ENCODE measurements at places on chromosomes 5 and 9. TPM values are rescaled to one million over a fixed set of nuclear protein-coding genes. Genes with fewer than 3 reads are reported as not detected.

DNA sequence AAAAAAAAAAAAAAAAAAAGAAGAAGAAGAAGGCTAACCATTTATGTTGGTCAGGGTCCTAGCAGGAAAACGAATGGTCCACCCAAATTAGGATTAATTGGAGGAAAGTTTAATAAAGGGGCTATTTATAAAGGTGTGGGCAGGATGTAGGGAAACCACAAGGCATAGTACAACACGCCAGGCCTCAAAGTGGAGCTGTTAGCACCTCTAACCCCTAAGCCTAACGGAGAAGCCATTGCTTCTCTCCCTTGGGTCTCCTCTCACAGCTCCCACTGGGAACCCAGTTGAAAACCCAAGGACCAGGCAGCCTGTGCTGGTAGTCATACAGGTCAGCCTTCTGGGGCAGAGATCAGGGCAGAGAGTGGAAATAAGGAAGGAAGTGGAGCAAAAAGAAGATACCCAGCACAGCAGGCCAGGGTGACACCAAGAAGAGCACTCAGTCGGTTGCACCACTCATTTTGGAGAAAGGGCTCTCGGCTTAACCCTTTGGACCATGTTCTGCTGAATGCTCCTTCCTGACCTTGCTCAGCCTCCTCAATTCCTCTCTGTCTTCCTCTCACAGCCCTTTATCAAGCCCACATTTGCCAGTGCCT is 8.8 kb upstream of the GLIPR2 start:
- DNase-seq, result no peak

- no peak for DNase-seq
Observed at GRCh38 chr9:109737295-109737694, 42.7 kb upstream of the PALM2AKAP2 start.

PAM gene
- total RNA-seq, result 528 TPM

PTRH1 gene
- total RNA-seq, result 17.2 TPM

DNA sequence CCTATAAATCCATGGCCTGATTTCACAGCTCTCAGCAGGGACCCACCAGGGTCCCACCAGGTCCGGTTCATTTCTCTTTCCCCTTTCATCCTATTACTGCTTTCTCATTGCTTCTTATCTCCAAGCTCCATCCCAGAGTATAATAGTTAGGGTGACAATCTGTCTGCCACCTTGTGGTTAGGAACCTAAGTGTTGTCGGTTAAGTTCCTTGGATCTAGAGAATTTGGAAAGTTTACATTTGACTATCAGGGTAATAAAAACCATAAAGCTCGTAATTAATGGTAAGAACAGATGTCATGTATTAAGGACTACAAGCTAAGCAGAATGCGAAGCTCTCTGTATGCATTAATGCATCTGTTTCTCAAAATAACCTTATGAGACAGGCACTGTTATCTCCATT is 259.1 kb downstream of the SH3GL2 start:
- peak; percentile 25 for DNase-seq

- peak; percentile 31 for DNase-seq
Observed at GRCh38 chr9:114525513-114525912, 20.2 kb upstream of the WHRN start.

DNA sequence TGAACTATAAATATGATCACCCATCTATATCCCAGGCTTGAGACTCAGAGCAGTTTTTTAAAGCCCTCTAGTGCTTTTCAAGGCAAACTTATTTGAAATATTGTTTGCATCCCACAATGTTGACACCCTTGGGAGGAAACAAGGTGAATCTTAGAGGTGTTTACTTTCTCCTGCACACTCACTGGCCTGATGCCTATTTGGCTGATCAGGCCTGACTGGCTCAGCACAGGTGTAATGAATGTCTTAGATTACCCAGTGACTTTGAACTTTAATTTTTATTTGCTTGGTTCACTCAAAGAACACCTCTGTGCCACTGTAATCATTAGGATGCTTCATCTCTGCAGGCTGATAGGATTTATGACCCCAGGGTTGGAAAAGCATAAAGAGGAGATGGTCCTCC is 158.3 kb downstream of the KCTD16 start:
- no peak for DNase-seq

CARTPT gene
- not detected for total RNA-seq

DNA sequence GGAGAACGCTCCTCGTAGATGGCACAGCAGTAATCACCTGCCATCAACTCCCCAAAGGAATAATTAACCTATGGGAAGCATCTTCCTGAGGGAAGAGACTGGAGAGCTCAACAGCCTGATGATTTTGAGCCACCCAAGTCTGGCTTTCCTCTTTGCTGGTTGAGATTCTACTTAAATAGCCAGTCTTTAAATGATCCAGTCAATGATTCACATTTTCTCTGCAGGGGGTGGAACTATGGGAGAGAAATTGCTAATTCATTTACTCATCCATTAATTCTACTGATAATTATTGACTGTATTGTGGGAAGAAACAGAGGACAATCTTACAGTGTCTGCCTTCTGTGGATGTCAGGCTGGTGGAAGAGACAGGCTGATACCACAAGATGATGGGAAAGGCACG is 355.0 kb upstream of the PANK3 start:
- DNase-seq, result no peak

ZNF608 gene
- total RNA-seq, result 20.4 TPM

GRCh38 chr9:114226246-114227055 is 71.1 kb downstream of the COL27A1 start:
- no peak for DNase-seq

DNA sequence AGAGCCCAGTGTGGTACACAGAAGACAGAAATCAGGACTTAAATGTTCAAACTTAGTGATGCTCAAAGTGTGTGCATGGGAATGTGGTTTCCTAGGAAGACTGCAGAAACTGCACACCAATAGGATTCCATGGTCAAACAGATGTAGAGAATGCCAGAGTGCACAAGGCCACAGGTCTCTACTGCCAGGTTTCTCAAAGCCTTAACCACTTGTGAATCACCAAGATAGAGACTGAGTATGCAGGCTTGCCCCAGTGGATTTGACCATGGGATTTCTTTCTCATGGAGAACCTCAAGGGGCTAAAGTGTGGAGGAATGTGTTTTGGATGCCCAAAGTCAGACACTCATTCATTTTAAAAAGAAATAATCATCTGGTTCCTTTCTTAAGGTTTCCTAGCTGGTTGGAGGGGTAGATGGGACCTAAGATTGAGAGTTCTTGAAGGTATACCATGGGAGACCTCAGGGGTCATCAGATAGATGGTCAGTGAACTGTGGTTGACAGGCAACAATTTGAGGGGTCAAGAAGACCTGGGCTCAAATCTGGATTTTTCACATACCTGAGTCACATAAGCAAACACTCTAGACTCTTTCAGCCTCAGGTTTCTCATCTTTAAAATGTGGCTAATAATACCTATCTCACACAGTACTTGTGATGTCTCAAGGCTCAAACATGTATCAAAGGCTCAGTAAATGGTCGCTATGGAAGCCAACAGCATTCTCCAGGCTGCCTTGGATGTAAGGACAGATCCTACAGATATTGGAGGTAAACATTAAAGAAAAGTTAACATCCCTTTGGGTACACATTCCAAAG is 81.1 kb downstream of the BOD1 start:
- DNase-seq, result peak; percentile 59

CKMT2 gene
- total RNA-seq, result not detected

DNA sequence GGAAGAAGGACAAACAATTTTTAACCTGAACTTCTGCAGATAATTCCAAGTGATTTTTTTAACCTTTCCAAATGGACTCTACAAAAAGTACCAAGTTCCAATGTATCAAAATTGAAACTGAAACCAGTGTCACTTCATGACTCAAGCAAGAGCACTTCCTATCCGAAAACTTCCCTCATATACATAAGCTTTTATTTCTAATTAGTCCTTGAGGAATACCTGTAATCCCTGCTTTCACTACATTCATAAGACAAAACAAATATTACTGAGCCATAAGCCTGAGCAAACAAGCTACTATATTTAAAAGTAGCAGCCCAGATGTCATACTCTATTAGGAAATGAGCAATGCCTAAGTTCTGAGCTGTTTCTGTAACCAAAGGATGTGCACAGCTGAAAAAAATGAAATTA is 224.4 kb downstream of the EBF1 start:
- peak; percentile 68 for DNase-seq

- DNase-seq, result peak; percentile 88
Observed at GRCh38 chr5:78597068-78597973, 51.3 kb downstream of the LHFPL2 start.

DNA sequence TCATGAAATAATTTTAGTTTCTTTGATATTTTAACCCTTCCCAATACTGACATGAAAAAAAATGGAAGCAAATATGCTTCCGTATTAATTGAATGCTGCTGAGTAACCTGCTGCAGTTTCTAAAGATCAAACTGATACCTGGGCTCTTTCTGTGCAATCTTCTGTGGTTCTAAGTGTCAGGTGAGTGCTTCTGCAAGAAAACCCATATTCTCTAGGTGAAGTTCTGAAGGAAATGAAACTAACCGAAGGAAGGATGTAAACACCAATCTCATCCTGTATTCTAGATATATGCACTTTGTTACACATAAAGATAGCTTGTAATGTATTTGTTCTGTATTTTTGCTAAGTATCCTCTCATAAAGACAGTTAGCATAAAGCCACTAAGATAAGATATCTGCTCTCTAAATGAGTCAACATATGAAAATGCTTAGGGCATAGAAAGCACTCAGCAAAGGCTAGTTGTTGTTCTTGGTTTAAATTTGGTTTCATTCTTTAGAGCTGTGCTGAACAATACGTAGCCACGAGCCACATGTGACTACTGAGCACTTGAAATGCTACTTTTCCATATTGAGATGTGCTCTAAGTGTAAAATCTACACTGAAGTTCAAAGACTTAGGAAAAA is 52.0 kb downstream of the ITGA2 start:
- DNase-seq, result peak; percentile 73

ADRA1B gene
- not detected for total RNA-seq

GRCh38 chr5:112535356-112535755 is 116.3 kb upstream of the EPB41L4A start:
- DNase-seq, result no peak

DNA sequence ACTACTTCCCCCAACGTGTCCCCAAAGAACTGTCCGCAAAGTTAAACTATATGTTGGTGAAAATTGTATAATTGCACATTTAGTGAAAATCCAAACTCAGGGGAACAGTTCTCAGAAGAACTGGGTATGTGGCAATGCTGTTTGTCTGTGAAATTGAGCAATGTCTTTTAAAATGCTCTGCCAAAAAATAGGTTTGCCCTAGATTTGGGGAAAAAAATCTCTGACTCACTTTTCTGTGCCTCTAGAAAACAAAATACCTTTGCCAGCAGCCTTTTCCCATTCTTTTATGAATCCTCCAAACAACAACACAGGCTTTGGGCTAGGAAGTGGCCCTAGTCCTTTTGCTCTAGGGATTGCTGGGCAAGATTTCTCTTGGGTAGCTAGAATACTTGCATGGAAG is 37.4 kb upstream of the ZNF608 start:
- peak; percentile 84 for DNase-seq

GRCh38 chr9:122016309-122016708 is 76.8 kb downstream of the TTLL11 start:
- no peak for DNase-seq

HEXB gene
- 241 TPM for total RNA-seq

DNA sequence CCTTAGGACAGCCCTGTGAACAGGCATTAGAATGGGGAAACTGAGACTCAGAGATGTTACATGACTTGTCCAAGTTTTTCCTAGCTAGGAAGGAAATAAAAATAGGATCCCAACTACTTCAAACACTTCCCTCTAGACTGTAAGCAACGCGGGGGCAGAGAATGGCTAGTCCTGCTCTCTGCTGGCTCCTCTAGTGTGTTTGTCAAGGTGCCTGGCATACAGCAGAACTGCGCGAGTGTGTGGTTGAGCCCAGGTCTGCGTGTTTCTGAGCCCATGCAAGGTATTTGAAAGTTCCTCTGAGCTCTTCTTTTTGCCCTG is 152.5 kb downstream of the MACROH2A1 start:
- no peak for DNase-seq

GRCh38 chr5:132296412-132297016 is 2.3 kb downstream of the SLC22A4 start:
- peak; percentile 40 for DNase-seq

PCDHGA6 gene
- total RNA-seq, result 7.4 TPM

TAF11L13 gene
- total RNA-seq, result not detected

GRCh38 chr9:133163504-133164172 is at the start of gene GBGT1:
TSS of gene GBGT1 (minus strand) at chr9:133163914. CDS start at chr9:133162412, 1,502 bp downstream.
- no peak for DNase-seq

- no peak for DNase-seq
Observed at GRCh38 chr9:85216601-85217000, 525.2 kb downstream of the AGTPBP1 start.

- DNase-seq, result no peak
Observed at GRCh38 chr5:773517-774264, 10.8 kb downstream of the ZDHHC11B start.

GRCh38 chr9:132063281-132063680 is 16.4 kb downstream of the MED27 start:
- no peak for DNase-seq

SEMA4D gene
- not detected for total RNA-seq

DNA sequence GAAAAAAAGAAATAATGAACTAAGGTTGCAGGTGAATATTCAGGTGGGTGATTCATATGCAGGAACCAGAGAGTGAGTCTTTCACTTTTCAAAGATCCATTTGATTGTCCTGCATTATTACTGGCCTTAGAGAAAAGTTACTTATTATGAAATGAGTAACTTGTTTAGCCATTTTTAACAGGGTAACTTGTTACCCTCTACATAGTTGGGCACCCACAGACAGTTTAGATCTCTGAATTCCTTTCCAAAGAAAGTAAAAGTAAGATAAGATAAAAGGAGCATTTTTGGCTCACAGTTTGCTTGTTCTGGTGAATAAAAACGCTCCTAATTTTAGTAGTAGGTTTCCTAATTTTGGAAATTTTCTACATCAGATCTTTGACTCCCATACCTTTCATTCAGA is 54.1 kb upstream of the DAB2 start:
- DNase-seq, result peak; percentile 83

- DNase-seq, result no peak
Observed at GRCh38 chr9:36858805-36859375, 175.2 kb downstream of the PAX5 start.

GRCh38 chr9:96156171-96156974 is 145.6 kb downstream of the HSD17B3 start:
- DNase-seq, result no peak

DNA sequence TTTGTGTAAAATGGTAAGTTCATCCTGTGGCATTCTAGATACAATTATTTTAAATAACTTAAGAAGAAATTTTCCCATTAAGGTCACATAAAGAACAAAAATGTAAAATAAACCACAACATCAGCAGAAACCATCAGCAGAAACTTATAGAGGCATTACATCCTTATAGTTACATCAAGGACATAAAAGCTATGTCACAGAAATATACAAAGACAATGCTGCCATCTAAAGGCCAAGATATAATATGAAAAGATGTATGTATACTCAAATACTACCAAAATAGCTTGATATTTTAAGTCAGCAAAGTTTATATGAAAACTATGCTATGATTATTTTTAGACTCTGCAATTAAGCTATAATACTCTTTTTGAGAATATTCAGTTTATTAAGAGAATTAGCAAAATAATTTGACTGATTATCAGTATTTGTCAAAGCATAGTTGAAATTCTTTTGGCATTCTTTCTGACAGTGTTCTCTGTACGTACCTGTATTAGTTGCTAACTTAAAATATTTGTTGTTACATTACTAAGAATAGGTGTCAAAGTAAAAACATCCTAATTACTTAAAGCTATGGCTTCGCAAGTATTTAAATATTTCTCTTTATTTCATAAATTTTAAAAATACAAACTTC is 36.2 kb downstream of the FBXL17 start:
- peak; percentile 69 for DNase-seq

- DNase-seq, result no peak
Observed at GRCh38 chr5:147085409-147085808, 149.4 kb upstream of the STK32A start.

GRCh38 chr9:10614196-10614800 is 1.5 kb upstream of the PTPRD start:
- DNase-seq, result no peak

RASEF gene
- 0.41 TPM for total RNA-seq
